Temporal lobe (tissue), 4 donors: ENCODE measurements at places on chromosomes 6 and 20. TPM values are rescaled to one million over a fixed set of nuclear protein-coding genes. Genes with fewer than 3 reads are reported as not detected.

Gene SLC35D3
- total RNA-seq: 0.25 TPM

Gene OPRM1
- 0.98 TPM for total RNA-seq

Gene ZNF76
- total RNA-seq: 12.0 TPM

Gene HLA-F
- total RNA-seq: 1.5 TPM

Gene HLA-DQB1
- total RNA-seq: not detected

Gene FOXQ1
- 1.7 TPM for total RNA-seq

Gene TRIM31
- not detected for total RNA-seq

Gene SSTR4
- total RNA-seq: not detected

Gene PTK6
- not detected for total RNA-seq

Gene MCM8
- total RNA-seq: 3.9 TPM

Gene PRKN
- 6.1 TPM for total RNA-seq

Gene PAX1
- total RNA-seq: not detected

Gene SMIM8
- 23.6 TPM for total RNA-seq

Gene ZSCAN31
- total RNA-seq: 9.6 TPM

Gene GRIK2
- 78.2 TPM for total RNA-seq

Gene CST2
- total RNA-seq: not detected

Gene OR2B6
- not detected for total RNA-seq

Gene HSP90AB1
- total RNA-seq: 440 TPM

Gene IPCEF1
- total RNA-seq: 10.1 TPM

Gene SIRPD
- total RNA-seq: not detected

Gene SOX18
- 1.2 TPM for total RNA-seq

Gene PPP1R11
- total RNA-seq: 17.2 TPM

Gene GJA10
- not detected for total RNA-seq

Gene RAET1G
- 0.25 TPM for total RNA-seq

Gene FRMD1
- not detected for total RNA-seq

Gene STMND1
- 0.25 TPM for total RNA-seq
